NCI-H1092 treated with DMSO at 0.1 percent for 48 hours (cell line): ENCODE measurements at places on chromosomes 7 and 10.

DNA sequence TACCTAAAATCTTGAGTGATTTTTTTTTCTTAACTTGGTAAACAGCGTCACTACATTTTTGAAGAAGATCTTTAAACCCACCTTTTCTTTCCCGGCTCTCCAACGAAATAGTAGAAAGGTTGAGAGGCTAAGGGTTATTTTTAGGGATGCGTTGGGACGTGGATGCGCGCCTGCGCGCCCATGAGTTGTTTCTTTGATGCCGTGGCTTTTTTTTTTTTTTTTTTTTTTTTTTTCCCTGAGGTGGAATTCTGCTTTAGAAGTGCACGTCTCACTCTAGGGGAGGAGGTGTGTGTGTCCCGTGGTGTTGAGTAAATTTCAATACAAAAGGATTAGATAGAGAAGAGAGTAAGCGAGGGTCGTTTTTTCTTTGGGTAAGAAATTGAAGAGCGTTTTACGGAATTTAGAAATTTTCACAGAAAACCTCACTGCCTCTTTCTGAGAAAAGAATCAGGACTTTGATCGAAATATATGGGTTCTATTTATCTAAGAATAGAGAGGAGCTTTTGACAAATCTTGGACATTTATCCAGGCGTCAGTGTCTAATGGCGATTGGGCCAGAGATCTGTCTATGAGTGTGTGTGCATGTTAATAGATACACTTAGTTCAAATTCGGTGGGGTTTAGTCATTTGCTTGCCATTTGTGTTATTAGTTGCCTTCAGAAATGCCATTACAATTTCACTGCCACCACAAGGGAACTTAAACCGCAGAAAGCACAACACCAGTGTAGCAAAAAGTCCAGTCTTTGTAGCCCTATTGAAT is 1.2 kb upstream of the SP8 start:
- DNase-seq, result no peak

GRCh38 chr7:28065721-28066285 is 114.8 kb downstream of the JAZF1 start:
- no peak for DNase-seq

- DNase-seq, result no peak
Observed at GRCh38 chr10:132593389-132593788, 55.8 kb downstream of the INPP5A start.

- DNase-seq, result no peak
Observed at GRCh38 chr7:135536150-135536549, 21.6 kb upstream of the NUP205 start.

GRCh38 chr10:7666253-7667023 is at the start of gene ITIH5:
ITIH5 (minus strand) TSS chr10:7666966; CDS start chr10:7666892, 74 bp downstream.
- DNase-seq, result no peak

DNA sequence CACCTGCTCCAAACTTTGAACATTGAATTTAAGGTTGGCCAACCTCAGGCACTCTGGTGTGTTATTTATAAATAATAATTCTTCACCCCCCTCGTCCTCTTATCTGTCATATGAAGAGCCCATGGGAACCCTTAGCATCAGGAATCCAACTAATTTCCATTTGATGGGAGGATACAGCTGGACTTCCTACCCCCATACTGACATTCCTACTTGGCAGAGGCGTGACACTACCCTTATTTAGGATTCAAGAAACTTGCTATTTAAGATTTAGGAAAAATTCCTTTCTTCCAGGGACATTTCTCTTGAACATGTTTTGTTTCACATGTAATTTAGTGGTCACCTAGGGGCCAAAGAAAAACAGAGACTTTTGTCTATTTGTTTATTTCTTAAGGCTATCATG is 171.9 kb upstream of the NRP1 start:
- no peak for DNase-seq

GRCh38 chr7:36064676-36065075 is 88.4 kb upstream of the EEPD1 start:
- DNase-seq, result no peak

- no peak for DNase-seq
Observed at GRCh38 chr7:118731854-118732253, 507.4 kb downstream of the ANKRD7 start.

DNA sequence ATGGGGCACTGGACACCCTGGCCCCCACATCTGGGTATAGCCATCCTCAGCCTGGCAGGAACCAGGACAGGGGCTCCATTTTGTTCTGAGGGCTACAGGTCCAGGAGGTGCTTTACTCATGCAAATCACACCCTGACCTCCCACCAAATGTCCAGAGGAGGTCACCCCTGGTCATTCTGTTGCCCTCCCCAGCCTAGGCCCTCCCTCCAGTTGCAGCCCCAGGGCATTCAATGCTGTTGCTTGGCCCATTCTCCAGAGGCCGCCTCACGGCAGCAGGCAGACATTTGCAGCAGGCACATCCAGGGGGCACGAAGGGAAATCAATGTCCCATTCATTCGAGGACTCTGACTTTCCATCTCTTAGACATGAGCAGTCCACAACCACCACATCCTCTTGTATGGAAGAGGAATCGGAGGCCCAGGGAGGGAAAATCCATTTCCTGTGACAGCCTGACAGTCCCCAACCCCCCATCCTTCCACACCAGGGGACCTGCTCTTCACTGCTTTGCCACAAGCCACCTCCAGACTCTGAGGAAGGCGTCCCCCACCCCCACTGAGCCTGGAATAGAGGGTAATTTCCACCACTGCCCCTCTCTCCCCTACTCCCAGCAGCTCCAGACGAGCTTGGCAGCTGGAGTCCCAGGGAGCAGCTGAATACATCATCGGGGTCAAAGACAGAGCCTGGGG is 76.2 kb upstream of the UNC5B start:
- DNase-seq, result no peak

DNA sequence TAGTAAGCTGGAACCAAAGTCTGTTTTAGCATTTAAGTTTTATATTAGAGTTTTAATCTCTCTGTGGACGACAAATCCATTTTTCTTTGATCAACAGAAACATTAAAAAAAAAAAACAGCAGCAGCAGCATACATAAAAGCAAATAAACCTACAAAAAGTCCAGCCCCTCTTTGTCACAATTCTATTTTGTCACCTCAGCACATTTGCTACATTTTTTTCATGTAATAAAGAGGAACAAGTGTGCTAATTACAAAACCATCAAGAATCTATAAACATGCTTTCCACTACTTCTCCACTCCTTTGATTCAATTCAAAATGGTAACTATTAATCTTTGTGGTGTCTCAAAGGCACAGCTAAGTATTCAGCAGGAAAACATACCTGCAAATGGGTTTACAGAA is 259.8 kb upstream of the GNAI1 start:
- DNase-seq, result no peak

- no peak for DNase-seq
Observed at GRCh38 chr10:111142092-111142768, 65.4 kb downstream of the ADRA2A start.

GRCh38 chr10:33556620-33557019 is 222.2 kb upstream of the NRP1 start:
- DNase-seq, result peak; percentile 75

- DNase-seq, result no peak
Observed at GRCh38 chr7:128881458-128882125, 18.9 kb downstream of the ATP6V1F start.

GRCh38 chr10:4266416-4267085 is 481.5 kb upstream of the KLF6 start:
- DNase-seq, result no peak

DNA sequence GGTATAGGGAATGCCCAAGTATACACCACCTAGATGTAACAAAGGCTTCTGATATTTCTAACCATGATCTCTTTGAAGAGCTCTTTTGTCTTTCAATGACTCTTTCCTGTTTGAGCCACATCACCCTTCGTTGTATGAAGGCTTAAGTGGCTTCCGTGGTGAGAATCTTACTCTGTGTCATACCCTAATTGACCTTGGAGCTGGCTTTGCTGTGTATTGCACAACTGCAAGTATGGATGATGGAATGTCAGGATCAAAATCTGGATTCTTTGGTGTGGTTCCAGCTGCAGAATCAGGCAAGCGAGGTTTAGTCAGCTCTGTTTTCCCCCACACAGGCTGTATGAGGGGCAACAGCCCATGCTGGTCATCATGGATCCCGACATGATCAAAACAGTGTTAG is 16.0 kb downstream of the CYP3A43 start:
- DNase-seq, result no peak

GRCh38 chr10:109166935-109167334 is 756.4 kb downstream of the XPNPEP1 start:
- DNase-seq, result no peak

- DNase-seq, result no peak
Observed at GRCh38 chr10:28089467-28089866, 90.6 kb upstream of the ODAD2 start.

DNA sequence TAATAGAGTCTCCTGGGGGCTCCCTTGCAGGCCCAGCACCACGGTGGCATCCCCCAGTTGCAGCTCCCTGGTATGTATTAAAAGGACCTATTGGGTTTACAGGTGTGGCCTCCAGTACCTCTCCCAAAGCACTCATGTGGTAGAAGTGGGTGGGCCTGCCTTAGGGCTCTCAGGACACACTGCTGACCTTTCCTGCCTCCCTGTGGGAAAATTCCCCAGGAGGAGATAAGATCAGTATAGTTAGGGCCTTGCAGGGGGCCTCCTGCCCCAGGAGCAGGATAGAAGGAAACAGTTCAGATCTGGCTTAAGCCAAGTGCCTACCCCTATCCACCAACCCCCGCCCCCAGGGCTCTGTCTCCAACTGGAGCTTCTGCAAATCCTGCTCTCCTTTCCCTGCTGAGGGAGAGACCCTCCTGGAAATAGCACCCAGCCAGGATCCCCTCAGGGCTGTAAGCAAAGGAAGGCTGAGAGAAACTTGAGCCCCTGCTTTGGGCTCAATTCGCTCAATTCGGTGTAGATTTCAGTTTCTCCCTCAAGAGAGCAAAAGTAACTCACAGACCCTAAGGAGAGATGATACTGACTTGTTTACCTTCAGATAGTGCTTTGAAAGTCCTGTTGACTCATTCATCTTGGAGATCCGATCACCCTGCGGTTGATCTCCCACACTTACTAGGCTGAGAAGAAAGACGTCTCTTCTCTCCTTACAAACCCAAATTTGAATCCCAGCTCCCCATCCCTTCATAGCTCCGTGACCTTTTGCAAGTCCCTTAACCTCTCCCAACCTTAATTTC is 130.6 kb downstream of the WDR11 start:
- no peak for DNase-seq
